Left cardiac atrium (tissue), 4 donors: ENCODE measurements at places on chromosomes 5 and 9.

GRCh38 chr5:149581931-149582768, 852 bp downstream of the ARHGEF37 start:
- no peak for DNase-seq

DNA sequence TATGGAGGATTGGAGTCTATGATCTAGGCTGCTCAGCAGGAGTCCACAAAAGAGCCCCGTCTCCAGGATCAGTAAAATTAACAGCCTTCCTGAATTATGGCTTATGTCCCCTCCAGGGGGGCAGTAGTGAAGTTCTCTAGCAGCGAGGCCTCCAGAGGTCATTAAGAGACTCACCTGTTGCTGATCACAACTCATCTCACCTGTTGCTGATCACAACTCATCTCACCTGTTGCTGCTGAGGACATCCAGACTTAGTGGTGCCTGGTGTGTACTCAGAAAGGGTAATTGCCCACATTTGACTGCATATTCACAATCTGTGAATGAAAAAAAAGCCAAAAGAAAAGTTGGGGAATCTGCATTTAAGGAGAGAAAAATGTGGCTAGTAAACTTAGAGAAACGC, 129.5 kb downstream of the SMARCA2 start:
- no peak for DNase-seq

DNA sequence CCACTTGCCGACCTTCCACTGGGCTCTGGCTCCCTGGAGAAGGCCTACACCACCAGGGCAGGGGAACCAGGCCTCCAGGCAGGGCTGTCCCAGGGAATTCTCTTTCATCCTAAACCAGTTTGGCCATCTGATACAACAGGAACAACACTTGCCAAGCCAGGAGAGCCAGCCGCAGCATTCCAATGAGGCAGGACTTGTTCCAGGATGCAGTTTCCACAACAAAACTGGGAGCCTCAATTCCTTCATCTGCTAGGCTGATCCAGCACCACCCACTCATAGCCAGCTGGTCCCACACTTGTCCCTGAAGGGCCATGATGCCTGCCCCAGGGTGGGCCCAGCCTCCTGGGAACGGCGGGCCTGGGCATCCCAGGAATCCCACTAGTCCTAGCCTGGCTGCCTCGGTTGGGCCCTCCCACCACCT, 26.0 kb downstream of the BICD2 start:
- no peak for DNase-seq

GRCh38 chr9:96139592-96140295, 162.2 kb downstream of the HSD17B3 start:
- peak; percentile 51 for DNase-seq

- no peak for DNase-seq
Observed at GRCh38 chr5:56686337-56687195, 128.8 kb upstream of the MAP3K1 start.

- DNase-seq: no peak
Observed at GRCh38 chr9:16202914-16203728, 650.3 kb downstream of the CCDC171 start.

- DNase-seq: no peak
Observed at GRCh38 chr5:35488055-35488454, 129.6 kb upstream of the SPEF2 start.

DNA sequence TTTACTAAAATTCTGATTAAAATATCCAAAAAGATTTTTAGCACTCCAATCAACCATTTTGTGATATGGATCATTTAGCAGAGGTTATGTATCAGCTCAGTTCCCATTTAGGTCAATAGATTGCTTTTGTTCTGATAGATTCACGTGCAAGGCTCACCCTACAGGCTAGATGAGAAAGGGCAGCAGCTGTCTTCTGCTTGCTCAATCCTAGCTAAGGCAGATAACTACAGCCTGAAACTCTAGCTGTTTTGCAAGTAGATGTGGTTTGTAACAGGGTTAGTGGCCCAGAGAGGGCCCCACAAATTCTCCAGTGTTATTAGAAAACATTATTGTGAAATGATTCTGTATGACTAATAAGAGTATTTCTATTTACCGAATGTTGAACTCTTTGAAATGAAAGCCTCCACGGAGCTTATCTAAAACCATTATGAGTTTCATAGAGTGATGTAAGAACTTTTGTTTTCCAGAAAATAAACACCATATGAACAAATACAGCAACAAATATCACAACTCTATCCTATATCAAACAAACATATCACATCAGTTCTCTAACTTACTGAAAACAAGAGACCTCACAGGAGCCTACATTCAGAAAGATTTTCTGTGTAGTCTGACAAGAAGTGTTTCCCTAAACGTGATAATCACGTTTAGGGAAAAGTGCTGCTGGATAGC, 841.9 kb upstream of the ACO1 start:
- DNase-seq: peak; percentile 20
